ENCODE measurements at places on chromosomes 4 and X.

- DNase-seq, result no peak
Measured at GRCh38 chr4:171588051-171588545, 225.1 kb upstream of the GALNTL6 start.

DNA sequence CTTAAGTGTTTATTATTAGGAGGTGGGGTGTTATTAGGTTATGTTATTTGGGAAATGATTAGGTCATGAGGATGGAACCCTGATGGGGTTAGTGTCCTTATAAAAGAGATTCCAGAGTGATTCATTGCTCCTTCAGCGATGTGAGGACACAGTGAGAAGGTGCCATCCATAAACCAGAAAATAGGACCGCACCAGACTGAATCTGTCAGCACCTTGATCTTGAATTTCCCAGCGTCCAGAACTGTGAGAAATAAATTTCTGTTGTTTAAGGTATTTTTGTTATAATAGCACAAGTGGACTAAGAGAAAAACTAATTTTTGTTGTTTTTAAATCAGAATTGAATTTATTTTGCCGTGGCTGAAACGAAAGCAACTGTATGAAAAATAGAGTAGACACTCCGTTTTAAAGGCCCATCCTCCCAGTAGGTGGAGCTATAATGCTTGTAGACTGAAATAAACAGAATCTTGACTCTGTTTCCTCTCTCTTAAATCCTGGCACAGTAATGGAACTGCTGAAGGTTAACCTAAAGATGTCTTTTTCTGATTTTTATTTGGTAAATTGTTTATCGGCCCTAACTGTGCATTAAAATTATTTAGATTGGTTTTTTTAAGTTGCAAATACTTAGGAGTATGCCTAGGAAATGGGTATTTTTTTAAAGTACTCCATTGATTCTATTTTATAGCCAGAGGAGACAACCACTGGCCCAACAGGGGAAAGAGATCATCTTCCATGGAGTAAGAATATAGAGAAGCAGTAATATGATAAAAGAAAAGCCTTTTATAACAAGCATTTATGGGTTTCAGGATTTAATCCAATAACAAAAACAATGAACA lies 133.2 kb upstream of the ADAMTS3 start:
- peak; percentile 33 for DNase-seq

DNA sequence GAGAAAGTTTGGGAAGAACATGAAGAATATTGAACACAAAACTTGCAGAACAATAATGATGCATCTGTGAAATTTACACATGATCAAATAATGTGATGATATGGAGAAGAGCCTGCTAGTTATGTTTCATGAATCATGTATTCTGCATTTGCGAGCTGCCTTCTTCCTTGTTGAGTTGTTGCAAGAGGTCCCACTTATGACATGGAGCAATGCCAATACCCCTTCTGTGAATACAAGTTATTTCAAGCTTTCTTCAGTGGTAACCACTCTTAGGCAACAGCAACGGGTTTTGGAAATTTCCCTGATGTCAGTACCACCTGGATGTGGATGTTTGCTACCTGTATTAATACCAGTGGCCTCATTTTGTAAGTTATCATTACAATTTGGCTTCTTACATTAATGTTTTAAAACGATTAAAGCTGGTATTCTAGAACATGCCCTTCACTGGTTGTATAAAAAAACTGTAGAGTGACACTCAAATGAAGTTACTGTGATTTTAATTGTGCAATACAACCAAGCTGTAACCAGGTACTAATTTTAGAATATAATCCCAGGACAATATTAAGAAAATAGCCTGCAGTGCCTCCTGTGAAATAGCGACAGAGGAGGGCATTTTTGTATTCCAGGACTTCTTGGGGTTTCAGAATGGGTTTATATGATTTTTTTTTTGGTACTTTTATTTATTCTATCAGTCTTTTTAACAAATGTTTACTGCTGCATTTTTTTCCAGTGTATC lies 25.3 kb downstream of the IQCM start:
- DNase-seq, result peak; percentile 71

DNA sequence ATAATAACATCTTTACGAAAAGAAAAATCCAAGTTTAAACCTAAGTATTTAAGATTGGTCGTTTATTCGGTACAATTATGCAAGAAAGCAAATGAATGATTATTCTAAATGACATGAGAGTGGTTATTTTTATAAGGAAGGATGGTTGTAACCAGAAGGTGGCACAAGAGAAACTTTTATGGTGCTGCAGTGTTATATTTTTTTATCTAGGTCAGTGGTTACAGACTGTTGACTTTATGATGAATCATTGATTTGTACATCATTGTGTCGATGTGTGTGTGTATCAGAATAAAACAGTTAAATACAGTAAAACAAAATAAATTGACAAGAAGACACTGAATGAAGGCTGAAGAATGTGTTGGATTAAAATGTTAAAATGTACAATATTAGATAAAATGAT lies 9.8 kb downstream of the DCAF8L2 start:
- peak; percentile 26 for DNase-seq

DNA sequence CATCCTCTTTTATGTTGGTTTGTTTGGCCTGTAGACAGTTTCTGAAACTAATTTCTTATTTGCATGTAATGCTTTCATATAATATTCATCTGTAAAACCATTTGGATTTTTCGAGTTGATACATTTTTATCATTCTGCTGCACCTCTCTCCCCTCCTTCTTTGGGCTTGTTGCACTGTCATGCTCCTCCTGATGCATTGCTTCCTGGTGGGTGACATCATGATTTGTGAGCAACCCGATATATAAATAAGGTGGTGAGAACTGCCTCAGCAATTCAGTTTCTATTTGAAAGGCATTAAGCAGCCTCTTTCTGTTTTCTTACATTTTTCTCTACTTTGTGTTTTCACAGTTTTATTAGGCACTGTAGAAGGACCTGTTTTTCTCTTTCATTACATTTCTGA lies 515.7 kb downstream of the RPA4 start:
- peak; percentile 65 for DNase-seq

- no peak for DNase-seq
Measured at GRCh38 chr4:4321951-4322688, 32.1 kb downstream of the ZBTB49 start.

- no peak for DNase-seq
Measured at GRCh38 chr4:163553146-163553545, 58.7 kb downstream of the TMA16 start.

GRCh38 chr4:1309261-1310010 lies 19.7 kb downstream of the MAEA start:
- DNase-seq, result peak; percentile 95

GRCh38 chrX:47902161-47902560 lies 65.5 kb downstream of the ZNF81 start:
- DNase-seq, result no peak

DNA sequence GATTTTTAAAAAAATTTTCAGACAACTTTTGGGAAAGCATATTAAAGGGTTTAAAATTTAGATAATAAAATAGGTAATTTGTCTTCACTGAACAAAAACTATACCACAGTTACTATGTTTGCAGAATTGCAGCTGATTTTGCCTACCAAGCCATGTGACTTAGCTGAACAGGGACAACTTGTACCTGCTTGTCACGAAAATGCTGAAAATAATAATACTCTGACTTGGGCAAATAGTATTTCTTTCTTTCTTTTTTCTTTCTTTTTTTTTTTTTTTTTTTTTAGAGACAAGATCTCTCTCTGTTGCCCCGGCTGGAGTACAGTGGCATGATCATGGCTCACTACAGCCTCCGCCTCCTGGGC lies 225.2 kb upstream of the PPP1R2C start:
- no peak for DNase-seq

DNA sequence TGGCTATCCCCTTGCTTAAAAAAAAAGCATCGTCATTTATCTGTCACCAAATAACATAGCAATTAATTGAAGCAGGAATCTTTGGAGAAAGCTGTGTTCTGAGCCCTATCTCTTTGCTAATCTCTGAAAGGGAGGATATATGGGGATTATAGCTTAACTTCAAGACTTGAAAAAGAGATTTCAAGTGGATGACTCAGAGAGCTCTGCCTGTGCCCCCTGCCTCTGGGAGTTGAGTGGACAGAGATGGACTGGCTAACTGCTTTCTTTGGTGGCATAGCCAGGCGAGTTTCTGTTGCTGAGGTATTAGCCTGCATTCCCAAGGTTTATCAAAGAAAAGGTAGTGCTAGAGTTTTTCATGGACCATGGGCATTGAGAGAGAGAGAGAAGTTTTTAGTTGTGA lies 91.6 kb downstream of the DDIT4L start:
- no peak for DNase-seq

- DNase-seq, result no peak
Measured at GRCh38 chr4:2859514-2859913, 15.9 kb downstream of the ADD1 start.

DNA sequence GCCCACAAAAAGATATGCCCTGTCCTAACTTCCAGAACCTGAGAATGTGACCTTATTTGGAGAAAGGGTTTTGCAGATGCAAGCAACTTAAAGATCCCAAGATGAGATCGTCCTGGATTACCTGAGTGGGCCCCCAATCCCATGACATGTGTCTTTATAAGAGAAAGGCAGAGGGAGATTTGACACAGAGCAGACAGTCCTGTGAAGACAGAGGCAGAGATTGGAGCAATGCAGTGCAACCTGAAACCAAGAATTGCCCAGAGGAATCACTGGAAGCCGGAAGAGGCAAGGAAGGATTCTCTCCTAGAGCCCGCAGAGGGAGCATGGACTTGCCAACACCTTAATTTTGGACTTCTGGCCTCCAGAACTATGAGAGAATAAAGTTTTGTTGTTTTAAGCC lies 171.5 kb downstream of the SMIM20 start:
- DNase-seq, result no peak

- no peak for DNase-seq
Measured at GRCh38 chrX:110667706-110668105, 127.9 kb downstream of the CHRDL1 start.

Data from fibroblast of gingiva (primary cell).